ENCODE measurements at places on chromosomes 1 and 21.

DNA sequence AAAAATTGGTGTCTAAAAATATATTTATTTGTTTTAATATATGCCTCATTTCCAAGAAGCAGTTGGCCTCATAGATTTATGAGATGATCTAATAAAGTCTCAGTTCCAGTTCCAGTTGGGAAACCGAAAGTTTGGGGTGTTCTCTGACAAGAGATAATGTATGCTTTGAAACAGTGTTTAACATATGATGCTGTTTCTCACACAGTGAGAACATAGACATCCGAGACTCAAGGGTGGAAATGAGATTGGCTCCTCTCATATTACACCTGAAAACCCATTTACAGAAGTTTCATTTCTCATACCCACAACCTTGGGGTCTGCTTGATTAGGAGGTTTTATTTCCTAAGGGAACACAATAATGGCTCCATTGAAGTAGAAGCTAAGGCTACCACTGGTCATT, 200.6 kb upstream of the BEND5 start:
- no peak for DNase-seq

DNA sequence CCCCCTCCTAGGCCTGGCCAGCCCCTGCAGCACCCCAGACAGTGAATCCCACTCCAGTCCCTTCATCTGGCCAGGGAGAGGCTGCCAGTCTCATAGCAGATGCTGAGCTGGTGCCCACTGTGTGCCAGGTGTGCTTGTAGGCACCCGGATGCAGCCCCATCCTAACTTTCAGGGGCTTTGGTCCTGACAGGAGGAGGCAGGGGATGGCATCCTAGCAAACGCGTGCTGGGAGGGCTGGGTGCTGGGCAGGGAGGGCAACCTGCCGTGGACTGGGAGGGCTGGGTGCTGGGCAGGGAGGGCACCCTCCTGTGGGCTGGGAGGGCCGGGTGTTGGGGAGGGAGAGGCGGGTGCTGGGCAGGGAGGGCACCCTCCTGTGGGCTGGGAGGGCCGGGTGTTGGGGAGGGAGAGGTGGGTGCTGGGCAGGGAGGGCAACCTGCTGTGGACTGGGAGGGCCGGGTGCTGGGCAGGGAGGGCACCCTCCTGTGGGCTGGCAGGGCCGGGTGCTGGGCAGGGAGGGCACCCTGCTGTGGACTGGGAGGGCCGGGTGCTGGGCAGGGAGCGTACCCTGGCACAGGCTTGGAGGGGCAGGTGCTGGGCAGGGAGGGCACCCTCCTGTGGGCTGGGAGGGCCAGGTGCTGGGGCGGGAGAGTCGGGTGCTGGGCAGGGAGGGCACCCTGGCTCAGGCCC, 35.3 kb downstream of the SLC19A1 start:
- DNase-seq, result peak; percentile 37

GRCh38 chr1:195939844-195940243, 668.4 kb downstream of the KCNT2 start:
- DNase-seq, result no peak

DNA sequence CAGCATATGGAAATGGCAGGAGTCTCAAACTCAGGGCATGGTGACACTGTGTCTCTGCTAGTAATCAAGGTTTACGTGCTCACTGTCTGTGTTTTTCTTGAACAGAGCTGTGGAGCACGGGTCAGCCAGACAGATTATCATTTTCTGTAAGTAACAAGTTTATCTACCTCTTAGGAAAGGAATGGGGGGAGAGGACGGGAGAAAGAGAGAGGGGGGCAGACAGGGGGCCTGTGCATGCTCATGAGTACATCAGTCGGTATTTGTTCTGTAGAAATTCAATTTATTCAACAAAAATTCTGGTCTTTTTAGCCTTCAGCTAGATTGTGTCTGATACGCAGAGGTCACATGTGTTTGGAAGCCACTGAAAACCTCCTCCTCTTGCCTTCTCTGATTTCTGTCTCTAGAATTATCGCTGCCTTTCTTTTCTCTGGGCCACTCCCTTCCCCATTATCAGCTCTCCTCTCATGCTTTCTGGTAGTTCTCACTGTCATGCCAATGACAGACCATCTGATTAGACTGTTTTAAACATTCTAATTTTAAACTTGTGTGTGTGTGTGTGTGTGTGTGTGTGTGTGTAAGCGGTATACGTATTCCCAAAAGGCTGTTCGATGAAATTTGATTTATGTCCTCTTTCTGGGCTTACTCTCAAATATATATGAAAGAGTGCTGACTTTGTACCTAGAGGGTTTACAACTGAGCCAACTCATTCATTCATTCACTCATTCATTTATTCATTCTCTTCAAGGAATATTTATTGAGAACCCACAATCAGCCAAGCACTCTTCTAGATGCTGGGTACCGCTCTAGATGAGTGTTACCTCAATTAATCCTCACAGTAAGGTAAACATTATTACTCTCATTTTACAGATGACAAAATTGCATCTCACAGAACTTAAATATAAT, 636.9 kb downstream of the KIF26B start:
- no peak for DNase-seq

DNA sequence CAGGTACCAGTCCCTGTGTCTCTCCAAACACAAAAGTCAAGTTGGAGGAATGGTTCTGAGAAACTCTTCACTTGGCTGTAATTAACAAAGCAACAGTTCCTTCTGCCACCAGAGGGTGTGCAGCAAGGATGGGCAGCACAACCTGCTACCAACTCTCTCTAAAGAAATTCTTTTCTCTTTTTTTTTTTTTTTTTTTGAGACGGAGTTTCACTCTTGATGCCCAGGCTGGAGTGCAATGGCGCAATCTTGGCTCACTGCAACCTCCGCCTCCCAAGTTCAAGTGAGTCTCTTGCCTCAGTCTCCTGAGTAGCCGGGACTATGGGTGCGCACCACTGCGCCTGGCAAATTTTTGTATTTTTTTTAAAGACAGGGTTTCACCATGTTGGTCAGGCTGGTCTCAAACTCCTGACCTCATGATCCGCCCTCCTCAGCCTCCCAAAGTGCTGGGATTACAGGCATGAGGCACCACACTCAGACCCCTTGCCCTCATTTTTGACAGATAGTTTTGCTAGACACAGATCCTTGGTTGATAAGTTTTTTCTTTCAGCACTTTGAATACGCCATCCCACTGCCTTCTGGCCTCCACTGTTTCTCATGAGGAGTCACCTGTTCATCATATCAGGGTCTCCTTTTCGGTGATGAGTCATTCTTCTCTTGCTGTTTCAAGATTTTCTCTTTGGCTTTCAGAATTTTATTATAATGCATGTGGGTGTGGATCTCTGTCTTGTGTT, 12.1 kb upstream of the DEGS1 start:
- no peak for DNase-seq

- no peak for DNase-seq
Measured at GRCh38 chr21:42384156-42384945, 11.5 kb downstream of the TMPRSS3 start.

- no peak for DNase-seq
Measured at GRCh38 chr1:43611950-43612349, 38.0 kb upstream of the KDM4A start.

DNA sequence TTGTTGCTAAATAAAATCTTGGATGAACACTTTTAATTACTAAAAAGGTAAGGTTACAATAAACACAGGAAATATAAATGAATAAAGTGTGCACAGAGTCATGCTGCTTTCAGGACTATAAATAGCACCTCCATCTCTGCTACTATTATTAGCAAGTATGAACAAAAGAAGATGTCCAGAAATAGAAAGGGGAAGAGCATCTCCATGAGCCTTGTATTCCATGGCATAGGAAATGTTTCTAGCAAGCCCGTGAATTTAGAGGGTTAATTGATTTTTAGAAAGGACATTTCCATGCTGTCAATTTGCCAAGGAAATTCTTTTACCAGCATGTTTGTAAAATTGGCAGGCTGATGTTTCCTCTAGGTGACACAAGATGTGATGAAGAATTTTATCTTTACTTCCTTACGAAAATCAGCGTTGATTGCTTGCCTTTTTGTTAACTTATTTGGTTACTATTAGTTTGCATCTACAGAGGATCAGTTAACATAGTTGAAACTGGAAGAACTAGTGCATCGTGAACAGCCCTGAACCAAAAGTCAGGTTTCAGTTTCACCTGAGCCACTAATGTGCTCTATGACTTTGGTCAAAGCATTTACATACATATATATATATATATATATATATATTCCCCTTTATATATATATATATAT, 45.3 kb downstream of the NR5A2 start:
- no peak for DNase-seq

GRCh38 chr1:219088778-219089557, 84.7 kb upstream of the LYPLAL1 start:
- DNase-seq, result no peak

DNA sequence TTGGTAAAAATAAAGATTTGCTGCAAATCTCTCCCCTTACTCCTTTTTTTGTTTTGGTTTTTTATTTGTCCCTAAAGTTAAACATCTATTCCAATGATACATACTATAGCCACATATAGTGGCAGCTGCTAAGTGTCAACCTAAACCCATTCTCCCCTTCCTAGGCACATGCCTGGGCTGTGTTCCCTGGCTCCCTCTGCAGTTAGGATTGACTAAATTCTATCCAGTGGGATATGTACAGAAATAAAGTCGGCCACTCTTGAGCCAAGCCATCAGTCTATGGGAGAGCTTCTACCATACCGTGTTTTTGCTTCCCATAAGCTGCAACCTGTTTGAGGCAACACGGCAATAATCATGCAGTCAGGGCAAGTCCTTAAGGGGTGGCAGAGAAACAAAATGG, 23.6 kb downstream of the MCOLN3 start:
- DNase-seq, result no peak

GRCh38 chr21:16353764-16354163, 624.0 kb downstream of the USP25 start:
- no peak for DNase-seq

GRCh38 chr1:66494482-66494881, 39.5 kb upstream of the SGIP1 start:
- DNase-seq, result no peak

DNA sequence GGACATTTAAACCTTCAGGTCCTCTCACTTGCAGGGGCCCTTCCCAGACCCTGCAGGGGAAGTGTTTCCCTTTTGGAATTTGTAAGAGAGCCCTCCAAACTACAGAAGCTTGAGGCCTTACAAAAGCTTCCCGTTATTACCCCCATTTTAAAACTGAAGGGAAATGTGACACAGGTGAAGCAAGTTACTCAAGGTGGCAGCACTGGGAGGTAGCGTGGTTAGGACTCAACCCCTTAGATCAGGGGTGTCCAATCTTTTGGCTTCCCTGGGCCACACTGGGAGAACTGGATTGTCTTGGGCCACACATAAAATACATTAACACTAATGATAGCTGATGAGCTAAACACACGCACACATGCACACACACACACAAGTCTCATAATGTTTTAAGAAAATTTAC, 15.8 kb upstream of the ZC3H12A start:
- no peak for DNase-seq

DNA sequence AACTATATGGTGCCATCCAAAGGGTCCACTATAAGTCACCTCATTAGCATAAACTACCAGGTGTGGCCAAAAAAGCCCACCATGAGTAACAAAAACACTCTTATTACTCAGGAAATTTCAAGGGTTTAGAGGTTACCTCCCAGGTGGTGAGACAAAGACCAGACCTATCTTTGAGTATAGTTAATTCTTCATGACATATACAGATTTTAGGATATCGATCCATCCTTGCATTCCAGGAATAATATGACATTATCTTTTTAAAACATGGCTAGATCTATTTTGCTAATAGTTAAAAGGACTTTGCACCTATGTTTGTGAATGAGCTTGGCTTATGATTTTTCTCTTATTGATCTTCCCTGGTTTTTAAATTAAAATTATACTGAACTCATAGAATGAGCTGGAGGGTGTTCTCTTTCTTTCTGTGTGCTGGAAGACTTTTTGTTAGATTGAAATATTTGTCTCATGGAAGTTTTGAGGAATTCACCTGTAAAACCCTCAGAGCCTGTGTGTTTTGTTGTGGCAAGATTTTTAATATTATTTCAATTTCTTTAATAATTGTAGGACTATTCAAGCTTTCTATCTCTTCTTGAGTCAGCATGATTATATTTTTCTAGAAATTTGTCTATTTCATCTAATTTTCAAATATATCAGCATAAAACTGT, 138.7 kb upstream of the SLC45A1 start:
- DNase-seq, result no peak

DNA sequence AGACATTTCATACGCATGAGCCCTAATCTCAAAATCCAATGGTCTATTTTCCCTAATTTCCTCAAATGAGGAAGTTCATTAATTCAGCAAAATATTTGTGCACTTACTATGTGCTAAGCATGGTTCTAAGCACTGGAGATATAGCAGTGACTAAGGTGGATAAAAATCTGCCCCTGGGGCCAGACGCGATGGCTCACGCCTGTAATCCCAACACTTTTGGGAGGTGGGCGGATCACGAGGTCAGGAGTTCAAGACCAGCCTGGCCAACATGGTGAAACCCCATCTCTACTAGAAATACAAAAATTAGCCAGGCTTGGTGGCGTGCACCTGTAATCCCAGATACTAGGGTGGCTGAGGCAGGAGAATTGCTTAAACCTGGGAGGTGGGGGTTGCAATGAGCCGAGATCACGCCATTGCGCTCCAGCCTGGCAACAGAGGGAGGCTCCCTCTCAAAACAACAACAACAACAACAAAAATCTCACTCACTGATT, 4.3 kb upstream of the MIIP start:
- no peak for DNase-seq

DNA sequence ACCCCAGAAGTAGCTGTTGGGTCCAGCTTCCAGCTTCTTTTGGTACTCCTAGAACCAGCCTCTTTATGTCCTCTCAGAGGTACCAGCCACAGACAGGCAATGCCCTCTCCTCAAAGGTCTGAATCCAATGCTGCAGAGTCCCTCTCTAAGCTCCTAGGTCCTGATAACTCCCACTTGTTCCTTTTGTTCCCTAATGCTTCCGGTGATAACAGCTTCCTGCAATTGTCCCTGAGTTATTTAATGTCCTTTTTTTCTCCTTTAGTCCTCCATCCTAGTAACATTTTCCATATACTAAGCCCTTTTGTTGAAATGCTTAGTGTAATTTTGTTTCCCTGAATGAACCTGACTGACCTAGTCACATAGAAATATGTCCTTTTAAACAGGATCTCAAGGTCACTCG, 201.7 kb upstream of the BEND5 start:
- DNase-seq, result no peak

DNA sequence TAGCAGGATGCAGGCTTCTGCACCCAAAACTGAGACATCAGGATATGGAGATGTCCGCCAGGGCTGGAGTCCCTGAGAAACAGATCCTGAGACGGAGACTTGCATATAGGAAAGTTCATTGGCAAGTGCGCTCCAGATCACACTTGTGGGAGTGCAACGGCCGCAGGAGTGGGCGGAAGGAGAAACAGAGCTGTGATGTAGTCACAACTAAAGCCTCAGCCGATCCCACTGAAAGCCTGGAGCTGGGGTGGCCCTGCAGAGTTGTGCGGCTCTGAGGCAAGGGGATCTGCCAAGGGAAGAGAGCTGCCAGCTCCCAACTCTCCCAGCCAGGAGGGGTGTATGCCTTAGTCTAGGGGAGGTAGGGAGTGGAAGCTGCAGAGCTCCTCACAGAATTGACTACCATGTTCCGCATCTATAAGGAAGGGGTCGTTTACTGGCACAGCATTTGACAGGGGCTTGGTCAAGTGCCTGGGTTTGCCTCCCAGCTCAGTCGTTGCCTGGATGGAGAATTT, 42.1 kb upstream of the PLA2G2C start:
- DNase-seq, result no peak
